ENCODE measurements at places on chromosomes 7 and 10. TPM values are rescaled to one million over a fixed set of nuclear protein-coding genes. Genes with fewer than 3 reads are reported as not detected.

DNA sequence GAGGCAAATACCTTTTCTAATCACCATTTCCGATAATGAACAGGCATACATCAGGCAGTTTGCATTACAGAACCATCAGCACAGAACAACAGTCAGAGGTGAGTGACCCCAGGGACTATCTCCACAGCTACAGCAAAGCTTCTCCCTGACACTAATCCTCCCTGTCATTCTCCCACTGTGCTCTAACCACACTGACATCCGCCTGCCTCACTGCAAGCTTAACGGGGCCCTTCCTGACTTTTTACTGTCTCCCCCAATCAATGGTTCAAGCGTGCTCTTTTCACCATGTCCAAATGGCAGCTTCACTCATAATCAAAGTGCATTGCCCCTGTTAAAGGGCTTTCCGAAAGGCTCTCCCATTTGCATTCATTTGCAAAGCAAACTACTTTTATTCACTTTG, 196.3 kb downstream of the DNAJC1 start:
- no peak for DNase-seq

- DNase-seq: no peak
Observed at GRCh38 chr7:49850921-49851613, 77.6 kb downstream of the VWC2 start.

DNA sequence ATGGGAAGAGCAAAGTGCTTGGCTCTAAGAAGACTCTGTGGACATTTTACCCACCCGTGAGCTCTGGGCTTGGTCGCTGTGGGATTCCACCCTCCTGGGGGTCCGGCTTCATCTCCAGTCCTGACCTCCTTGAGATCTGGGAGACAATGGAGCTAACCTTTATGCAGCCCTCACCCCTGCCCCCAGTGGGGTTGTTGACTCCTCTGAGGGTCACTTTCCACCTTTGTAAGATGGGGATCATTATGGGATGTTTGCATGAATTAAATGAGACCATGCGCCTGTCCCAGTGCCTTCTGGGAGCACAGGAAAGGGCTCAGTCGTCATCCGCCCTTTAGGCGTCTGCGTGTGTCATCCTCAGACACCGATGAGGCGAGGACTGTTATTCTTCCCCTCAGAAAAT, 237.2 kb downstream of the SKAP2 start:
- DNase-seq: no peak

The EBLN1 gene
- total RNA-seq: not detected

The EPDR1 gene
- 58.1 TPM for total RNA-seq

The PITRM1 gene
- total RNA-seq: 72.8 TPM

DNA sequence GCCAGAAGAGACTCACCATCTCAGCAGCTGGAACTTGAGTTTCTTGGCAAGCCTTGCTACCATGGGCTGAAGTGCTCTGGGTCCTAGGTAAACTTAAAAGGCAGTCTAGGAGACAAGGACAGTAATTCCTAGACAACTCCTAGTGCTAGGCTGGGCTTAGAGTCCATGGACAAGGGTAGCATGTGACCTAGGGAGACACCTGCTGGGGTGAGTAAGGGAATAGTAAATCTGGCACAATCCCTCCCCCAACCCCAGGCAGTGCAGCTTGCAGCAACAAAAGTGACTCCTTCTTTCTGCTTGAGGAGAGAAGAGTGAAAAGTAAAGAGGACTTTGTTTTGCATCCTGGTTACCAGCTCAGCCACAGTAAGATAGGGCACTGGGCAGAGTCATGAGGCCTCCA, 316.5 kb upstream of the IMMP2L start:
- no peak for DNase-seq

- no peak for DNase-seq
Observed at GRCh38 chr10:76540331-76540730, 1097.3 kb downstream of the KCNMA1 start.

The MRLN gene
- not detected for total RNA-seq

DNA sequence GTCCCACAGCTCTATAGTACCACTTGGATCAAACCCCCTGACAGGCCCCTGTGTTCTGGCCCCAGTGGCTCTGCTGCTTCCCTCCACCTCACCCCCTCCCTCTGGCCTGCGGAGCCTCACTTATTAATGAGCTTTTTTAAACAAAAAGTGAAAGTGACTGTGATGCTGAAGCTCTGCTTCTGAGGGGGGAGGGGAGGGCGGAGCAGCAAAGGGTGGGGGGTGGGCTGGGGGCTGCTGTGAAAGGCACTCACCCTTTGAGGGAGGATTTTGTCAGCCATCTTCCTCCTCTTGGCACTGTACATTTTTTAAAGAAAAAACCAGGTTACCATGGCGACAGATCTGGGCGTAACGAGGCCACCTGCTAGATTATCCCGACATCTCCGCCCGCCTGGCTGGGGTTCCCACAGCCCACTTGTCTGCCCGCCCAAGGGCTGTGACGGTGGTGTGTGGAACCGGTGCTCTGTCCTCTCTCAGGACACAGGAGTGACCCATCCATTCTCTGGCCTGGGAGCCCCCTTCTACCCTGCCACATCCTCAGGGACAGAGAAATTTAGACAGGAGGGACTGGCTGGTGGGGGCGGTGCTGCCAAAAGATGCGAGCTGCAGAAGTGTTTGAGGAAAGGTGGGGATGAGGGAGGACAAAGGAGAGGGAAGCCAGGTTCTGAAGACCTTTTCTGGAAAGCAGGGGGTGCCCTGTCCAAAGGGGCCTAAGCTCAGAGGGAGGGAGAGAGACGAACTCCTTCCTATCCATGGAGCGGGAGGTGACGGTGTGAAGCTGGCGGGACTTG, 4.9 kb downstream of the SMARCD3 start:
- no peak for DNase-seq

The SEMA4G gene
- 0.42 TPM for total RNA-seq

DNA sequence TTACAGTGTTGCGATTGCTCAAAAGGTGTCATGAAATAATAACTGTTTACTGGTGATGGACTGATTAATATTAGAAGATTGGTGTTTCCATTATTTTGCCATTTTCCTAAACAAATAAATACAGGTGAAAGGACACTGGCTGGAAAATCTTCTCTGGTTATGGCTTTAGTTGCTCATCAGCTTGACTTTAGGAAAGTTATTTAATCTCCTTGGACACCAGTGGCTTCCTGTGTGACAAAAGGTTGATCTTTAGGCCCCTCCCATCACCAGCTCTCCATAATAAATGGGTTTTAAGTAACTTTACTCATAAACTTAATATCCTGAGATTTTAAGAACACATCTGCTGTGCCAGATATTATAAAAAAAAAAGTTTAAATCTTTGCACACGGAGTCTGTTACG, 737 bp downstream of the CABCOCO1 start:
- no peak for DNase-seq

GRCh38 chr10:58706836-58707235, 194.2 kb downstream of the BICC1 start:
- no peak for DNase-seq

- DNase-seq: no peak
Observed at GRCh38 chr10:29955329-29955935, 104.0 kb downstream of the JCAD start.

DNA sequence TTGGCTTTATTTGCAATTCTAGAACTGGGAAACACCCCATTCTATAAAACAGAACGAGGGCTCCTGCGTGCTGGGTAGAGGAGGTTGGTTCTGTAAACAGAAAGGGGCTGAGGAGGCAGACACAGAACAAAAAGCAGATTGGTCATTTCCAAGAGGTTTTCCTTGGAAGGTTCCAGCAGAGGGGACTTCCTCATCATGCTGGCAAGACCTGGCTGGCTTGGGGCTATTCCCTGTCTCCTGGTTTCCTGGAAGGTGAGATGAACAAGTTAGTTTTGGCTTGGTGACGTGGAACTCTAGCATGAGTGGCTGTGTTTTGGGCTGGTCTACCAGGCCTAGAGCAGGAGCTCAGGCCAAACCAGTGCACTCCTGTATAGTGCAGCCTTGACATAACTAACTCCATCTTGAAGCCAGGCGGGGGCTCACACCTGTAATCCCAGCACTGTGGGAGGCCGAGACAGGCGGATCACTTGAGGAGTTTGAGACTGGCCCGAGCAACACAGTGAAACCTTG, 26.1 kb upstream of the DNAJB6 start:
- peak; percentile 44 for DNase-seq

DNA sequence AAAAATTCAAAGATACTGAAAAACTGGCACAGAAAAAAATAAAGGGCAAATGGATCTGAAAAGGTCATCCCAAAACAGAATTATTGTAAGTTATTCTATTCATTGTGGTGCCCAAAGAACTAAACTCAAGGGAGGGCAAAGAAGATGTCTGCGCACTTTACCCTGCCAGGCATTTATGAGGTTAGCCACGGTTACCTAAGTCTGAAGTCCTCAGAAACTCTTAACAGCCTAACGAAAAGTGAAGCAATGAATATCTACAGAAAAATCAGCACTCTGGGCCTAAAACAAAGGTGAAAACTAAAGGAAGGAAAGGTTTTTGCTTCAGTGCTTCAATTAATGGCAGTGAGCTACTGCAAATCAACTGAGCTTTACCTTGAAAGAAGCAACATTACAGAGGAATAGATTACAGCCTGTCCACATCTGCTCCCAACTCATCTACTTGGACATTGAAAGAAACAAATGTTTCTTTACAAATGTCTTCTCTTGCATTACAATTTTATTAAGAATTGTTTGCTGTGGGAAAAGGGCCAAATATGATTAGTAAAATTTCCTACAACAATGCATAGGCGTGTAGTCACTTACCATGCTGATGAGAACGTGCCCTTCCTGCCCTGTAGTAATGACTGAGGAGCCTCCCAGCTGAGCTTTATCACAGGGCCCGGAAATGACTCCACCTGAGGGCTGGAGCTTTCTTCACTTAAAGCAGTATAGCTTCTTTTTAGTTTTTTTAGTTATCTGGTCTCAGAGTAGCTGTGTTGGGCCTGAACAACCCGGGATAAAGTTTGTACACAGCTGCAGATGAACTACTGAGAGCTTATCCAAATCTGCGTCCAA, at the start of gene TUBAL3:
TUBAL3 (minus strand) TSS at position 621 of the 834 bp plus-strand sequence; CDS start at position 585, 36 bp downstream.
- DNase-seq: no peak

The HOGA1 gene
- total RNA-seq: not detected

The NODAL gene
- total RNA-seq: not detected

DNA sequence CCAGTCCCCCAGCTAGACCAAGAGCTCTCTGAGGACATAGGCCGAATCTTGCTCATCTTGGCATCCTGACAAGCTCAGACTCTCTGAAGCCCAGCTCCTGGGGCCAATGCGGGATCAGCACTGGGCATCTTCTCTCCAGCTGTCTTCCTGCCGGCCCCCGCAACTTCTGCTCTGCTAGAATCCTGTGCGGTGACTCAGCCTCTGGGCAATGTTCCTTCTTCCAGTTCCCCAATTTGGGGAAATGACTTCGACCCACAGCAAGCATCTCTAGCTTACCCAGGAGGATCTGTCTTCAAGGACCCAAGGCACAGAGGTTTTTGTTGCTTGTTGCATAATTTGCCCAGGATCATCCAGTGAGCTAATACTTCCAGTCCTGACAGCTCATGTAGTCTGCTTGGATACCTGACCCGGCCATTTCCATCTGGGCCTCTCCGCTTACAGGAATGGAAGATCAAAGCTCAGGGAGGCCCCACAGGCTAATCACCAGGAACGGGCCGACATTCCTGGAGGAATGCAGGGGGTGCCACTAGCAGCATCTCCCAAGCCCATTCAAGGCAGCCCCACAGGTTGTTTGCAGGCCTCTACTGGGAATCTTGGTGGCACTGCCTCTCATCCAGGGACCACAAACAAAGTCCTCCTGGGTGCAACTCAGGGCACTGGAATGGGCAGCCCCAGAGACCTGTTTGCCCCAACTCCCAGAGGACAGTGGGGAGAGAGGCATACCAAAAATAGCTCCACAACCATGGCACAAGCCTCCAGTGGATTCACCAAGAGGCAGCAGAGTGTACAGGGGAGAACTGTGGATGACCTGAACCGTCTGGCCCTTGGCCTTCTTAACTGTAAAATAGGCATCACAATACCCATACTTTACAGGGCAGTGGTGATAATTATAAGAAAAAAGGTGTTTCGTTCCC, 151.9 kb downstream of the NEURL1 start:
- DNase-seq: peak; percentile 68

The HTR7 gene
- total RNA-seq: 0.88 TPM

- peak; percentile 63 for DNase-seq
Observed at GRCh38 chr7:27641581-27642230, 21.0 kb downstream of the HIBADH start.

The NRG3 gene
- not detected for total RNA-seq

The SSC4D gene
- 0.34 TPM for total RNA-seq

- DNase-seq: no peak
Observed at GRCh38 chr10:27687743-27688142, 57.9 kb downstream of the MKX start.

The PRKAG2 gene
- total RNA-seq: 43.4 TPM

GRCh38 chr7:85828614-85829013, 641.8 kb upstream of the SEMA3D start:
- DNase-seq: no peak

GRCh38 chr10:58385784-58386112, 538 bp downstream of the TFAM start:
- DNase-seq: peak; percentile 48

DNA sequence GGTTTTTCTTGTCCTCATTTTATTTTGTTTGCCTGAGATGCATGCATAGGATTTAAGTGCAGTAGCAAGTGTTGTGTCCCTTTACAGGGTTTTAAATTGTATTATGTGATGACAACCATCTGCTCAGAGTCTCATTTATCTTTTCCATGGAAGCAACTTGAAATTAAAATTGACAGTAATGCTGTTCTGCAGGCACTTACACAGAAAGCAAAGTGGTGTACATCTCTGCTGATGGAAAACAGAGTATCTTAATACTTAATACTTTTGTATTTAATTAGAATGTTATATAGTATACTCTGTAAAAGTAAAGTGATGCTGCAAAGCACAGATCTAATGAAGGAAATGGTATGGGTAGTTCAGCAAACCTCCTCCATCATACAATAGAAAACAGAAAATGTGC, 482.9 kb downstream of the POM121L12 start:
- no peak for DNase-seq

The ASZ1 gene
- total RNA-seq: not detected

DNA sequence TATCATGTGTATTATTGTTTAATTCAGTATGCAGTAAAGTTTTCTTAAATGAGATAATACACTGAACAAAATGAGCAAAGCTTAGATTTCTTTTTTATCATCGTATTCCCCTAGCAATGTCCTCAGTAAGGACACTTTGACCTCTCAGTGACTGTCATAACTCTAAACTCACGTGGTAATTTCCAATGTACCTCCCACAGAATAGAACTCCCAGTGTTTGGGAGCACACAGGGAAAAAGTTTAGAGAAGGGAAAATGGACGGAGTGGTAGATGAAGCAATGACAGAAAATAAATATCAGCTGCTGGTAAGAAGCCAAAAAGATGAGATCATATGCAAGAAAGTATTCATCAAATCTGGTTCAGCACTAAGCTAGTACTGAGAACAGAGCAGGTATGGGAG, 758.6 kb upstream of the KCND2 start:
- DNase-seq: no peak

The CCDC172 gene
- not detected for total RNA-seq

DNA sequence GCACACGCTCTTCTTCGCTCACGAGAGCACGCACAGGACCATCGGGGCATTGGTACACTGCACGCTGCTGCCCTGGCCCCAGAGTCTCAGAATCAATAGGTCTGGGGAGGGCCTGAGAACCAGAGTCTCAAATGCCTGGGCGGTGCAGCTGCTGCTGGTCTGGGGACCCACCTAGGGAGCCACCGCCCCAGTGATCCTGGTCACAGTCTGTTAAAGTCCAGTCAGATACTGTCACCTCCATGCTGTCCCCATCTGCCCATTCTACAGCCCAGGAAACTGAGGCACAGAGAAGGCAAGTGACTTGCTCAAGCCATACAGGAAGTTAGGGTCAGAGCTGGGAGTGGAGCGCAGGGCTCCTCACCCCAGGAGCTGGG, 38.0 kb downstream of the ZCCHC24 start:
- DNase-seq: no peak

GRCh38 chr10:78691301-78692030, 377.3 kb upstream of the ZMIZ1 start:
- no peak for DNase-seq

All from SJSA1 (cell line).